Glomerular endothelial cell (primary cell): ENCODE measurements at places on chromosomes 1 and 21. TPM values are rescaled to one million over a fixed set of nuclear protein-coding genes. Genes with fewer than 3 reads are reported as not detected.

The SNRNP40 gene
- 58.5 and 64.4 TPM in 2 replicates for total RNA-seq

The DONSON gene
- 13.0 and 17.7 TPM in 2 replicates for total RNA-seq

The CADM3 gene
- total RNA-seq = 0.76 TPM in 1 of 2 replicates, not detected in the other

The DMRTA2 gene
- not detected in 2 replicates for total RNA-seq

The SUSD4 gene
- total RNA-seq = not detected in 2 replicates

The SLC41A1 gene
- 29.8 and 50.8 TPM in 2 replicates for total RNA-seq

The KRTAP13-2 gene
- not detected in 2 replicates for total RNA-seq

The MYOC gene
- total RNA-seq = 0.29 TPM in 1 of 2 replicates, not detected in the other

The OR10Z1 gene
- total RNA-seq = not detected in 2 replicates

The TACSTD2 gene
- total RNA-seq = 51.0 and 112 TPM in 2 replicates

The LINGO4 gene
- not detected in 2 replicates for total RNA-seq

The VWA1 gene
- 21.4 and 34.8 TPM in 2 replicates for total RNA-seq

The EDARADD gene
- not detected in 2 replicates for total RNA-seq

The BCAR3 gene
- 46.9 and 52.2 TPM in 2 replicates for total RNA-seq

The OR2L13 gene
- total RNA-seq = not detected in 2 replicates

The FCRL6 gene
- total RNA-seq = not detected in 2 replicates

The SPAG17 gene
- total RNA-seq = 0.12 TPM in 1 of 2 replicates, not detected in the other

The NTRK1 gene
- total RNA-seq = 0.41 TPM in 1 of 2 replicates, not detected in the other

The LIN28A gene
- 0.05 and 0.06 TPM in 2 replicates for total RNA-seq

The OR2T29 gene
- total RNA-seq = not detected in 2 replicates

The PPM1J gene
- total RNA-seq = 1.6 and 2.2 TPM in 2 replicates

The GNAT2 gene
- total RNA-seq = not detected in 2 replicates

The EPHX1 gene
- 26.1 and 37.6 TPM in 2 replicates for total RNA-seq

The FAM72B gene
- 0.29 and 1.2 TPM in 2 replicates for total RNA-seq

The TSPEAR gene
- total RNA-seq = 0.12 TPM in 1 of 2 replicates, not detected in the other

The S100A7A gene
- not detected in 2 replicates for total RNA-seq

The LRRC41 gene
- total RNA-seq = 82.7 and 94.9 TPM in 2 replicates

The HPCAL4 gene
- total RNA-seq = not detected in 2 replicates

The CFHR4 gene
- not detected in 2 replicates for total RNA-seq

The HSD11B1 gene
- not detected in 2 replicates for total RNA-seq

The LCE6A gene
- not detected in 2 replicates for total RNA-seq

The CFAP126 gene
- total RNA-seq = not detected in 2 replicates

The SERINC2 gene
- total RNA-seq = 38.4 and 43.5 TPM in 2 replicates

The CACNA1S gene
- total RNA-seq = not detected in 2 replicates

The KIF26B gene
- total RNA-seq = 2.9 and 4.0 TPM in 2 replicates

The TNFRSF9 gene
- total RNA-seq = 2.5 and 6.7 TPM in 2 replicates

The RXFP4 gene
- not detected in 2 replicates for total RNA-seq

The ADARB1 gene
- 19.7 and 29.8 TPM in 2 replicates for total RNA-seq

The RNU1-2 gene
- total RNA-seq = under 0.01 TPM in 2 replicates

The SLFNL1 gene
- 0.05 and 0.18 TPM in 2 replicates for total RNA-seq

The FALEC gene
- not detected in 2 replicates for total RNA-seq

The KLHDC9 gene
- 5.3 and 7.2 TPM in 2 replicates for total RNA-seq

The ANKRD34A gene
- 0.35 and 0.44 TPM in 2 replicates for total RNA-seq

The DHDDS gene
- total RNA-seq = 49.1 and 52.9 TPM in 2 replicates

The HEYL gene
- total RNA-seq = 0.44 and 0.82 TPM in 2 replicates

The GATAD2B gene
- 14.7 and 23.9 TPM in 2 replicates for total RNA-seq

The GPR161 gene
- 19.9 and 24.2 TPM in 2 replicates for total RNA-seq

The NEGR1 gene
- 2.0 and 2.5 TPM in 2 replicates for total RNA-seq

The DENND1B gene
- 2.4 and 8.2 TPM in 2 replicates for total RNA-seq

The SPRR2F gene
- not detected in 2 replicates for total RNA-seq

The SLAMF7 gene
- not detected in 2 replicates for total RNA-seq

The BRDT gene
- total RNA-seq = not detected in 2 replicates
